Stimulated activated CD4-positive, alpha-beta T cell treated with anti-CD3 and anti-CD28 coated beads, Interleukin-4, amount 100 ng/mL, for 24 hours (primary cell): ENCODE measurements at places on chromosomes 7 and 10.
A peak's percentile ranks its signal among the peaks of the same experiment; 100 is the strongest.

DNA sequence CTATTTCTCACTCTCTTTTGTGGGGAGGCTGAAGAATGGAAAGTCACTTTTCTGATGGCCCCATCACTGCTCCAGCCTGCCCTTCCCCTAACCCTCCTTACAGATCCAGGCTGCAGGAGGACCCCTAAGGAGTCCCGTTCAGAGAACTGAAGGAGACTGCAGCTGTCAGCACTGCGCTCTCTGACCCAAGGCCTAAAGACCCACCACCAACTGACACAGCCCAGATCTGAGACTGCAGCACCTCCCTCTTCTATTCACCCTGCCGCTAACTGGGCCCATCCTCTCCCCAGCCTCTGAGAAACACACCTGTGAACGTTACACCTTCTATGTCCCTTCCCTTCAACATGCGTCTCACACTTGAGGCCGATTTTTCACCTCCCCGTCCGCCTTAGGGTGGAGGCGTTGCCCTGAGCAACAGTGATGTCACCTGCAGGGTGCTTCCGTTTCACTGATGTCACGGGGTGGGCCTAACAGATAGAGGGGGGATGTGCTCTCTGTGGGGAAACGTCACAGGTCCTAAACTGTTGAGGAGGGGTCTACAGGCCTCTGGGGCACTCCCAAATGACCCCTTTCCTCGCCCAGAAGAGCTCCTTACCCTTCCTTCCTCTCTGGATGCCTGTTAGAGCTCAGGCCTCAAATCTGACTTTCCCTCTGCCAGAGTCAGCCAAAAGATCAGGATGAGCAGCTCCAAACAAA lies 5.1 kb downstream of the ITPRIP start:
- DNase-seq, result peak; percentile 51

DNA sequence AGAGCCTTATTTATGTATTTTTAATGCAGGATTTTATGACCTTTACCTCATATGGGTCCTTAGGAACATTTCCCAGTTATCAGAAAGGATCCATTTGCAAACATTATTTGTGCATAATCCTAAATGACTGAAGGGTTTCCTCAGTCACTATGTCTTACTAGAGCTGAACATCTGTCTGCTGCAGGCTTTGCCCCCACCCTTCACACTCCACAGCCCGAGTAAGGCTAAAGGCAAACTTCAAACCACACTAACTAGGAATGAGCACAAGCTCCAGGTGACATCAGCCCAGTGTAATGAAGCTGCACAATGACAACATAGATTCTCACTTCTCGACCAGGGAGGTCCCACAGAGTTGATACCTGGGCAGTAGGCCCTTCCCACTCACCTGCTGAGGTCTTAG lies 491.3 kb upstream of the MKI67 start:
- DNase-seq, result no peak

- DNase-seq, result no peak
Observed at GRCh38 chr7:27929127-27929526, 189.2 kb downstream of the TAX1BP1 start.

- peak; percentile 18 for DNase-seq
Observed at GRCh38 chr7:7639421-7639820, 1.1 kb upstream of the UMAD1 start.

GRCh38 chr7:20441991-20442441 lies 111.3 kb downstream of the ITGB8 start:
- no peak for DNase-seq

GRCh38 chr7:143416565-143417149 lies 8.0 kb upstream of the EPHA1 start:
- DNase-seq, result no peak

DNA sequence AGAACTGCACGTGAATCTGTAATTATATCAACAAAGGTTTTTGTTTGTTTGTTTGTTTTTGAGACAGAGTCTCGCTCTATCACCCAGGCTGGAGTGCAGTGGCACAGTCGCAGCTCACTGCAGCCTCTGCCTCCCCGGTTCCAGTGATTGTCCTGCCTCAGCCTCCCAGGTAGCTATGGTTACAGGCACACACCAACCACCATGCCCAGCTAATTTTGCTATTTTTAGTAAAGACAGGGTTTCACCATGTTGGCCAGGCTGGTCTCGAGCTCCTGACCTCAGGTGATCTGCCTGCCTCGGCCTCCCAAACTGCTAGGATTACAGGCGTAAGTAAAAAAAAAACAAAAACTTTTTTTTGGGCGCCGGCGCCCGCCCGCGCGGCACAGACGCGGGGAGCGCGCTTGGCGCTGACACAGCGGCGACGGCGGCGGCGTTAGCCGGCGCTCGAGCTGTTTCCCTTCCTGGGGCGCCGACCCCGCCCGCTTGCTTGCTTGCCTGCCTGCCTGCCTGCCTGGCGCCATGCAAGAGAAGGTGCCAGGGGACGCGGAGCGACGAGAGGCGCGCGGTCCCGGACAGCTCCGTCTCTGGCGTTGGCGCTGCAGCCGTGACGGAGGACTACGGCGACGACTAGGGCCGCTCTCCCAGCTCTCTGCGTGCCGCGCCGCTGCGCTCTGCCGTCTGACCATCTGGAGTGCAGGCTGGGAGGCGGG lies 171.4 kb upstream of the NUPR2 start:
- DNase-seq, result no peak

DNA sequence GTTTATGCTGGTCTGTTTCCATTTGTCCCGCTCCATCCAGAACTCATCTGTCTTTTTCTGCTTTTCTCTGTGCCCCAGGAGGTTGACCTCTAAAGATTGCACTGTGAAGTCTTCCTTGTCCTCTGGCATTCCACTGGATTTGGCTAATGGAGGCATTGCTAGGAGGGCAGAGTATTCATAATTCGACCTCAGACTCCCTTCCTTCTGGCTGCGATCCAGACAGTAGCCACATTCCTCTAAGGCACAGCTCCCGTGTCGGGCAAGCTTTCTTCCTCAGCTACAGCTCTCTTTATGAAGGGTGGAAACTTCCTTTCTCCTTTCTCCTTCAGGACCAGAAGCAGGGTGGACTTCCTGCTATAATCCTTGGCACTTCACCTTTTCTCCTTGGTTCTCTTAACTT lies 175.9 kb downstream of the BAMBI start:
- DNase-seq, result no peak

DNA sequence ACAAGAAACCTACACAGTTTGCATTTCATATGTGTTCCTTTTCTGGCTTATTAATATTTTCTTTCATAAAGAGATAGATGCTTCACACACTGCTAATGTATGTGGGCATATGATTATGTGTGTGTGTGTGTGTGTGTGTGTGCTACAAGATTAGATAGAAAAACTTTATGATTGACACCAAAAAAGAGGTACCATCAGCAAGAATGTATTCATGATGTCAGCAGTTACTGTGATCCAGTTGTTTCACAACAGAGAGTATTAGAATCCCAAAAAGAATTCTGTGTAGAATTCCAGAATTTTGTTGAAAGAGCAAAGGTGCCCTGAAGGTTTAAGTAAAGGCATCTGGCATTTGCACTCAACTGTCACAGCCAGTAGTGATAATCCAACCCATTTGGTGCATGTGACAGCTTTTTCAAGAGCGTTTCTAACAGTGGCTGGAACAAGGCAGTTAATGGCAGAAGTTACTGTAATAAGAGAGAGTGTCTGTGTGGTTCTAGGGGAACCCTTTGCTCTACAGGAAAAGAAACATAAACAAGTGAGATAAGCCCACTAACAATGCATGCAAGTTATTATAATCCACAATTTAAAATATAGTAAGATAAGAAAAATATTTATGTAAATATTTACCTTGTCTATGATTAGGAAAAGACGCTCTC lies 16.6 kb downstream of the RELN start:
- DNase-seq, result no peak

GRCh38 chr7:1598286-1598685 lies 28.5 kb upstream of the PSMG3 start:
- DNase-seq, result no peak

DNA sequence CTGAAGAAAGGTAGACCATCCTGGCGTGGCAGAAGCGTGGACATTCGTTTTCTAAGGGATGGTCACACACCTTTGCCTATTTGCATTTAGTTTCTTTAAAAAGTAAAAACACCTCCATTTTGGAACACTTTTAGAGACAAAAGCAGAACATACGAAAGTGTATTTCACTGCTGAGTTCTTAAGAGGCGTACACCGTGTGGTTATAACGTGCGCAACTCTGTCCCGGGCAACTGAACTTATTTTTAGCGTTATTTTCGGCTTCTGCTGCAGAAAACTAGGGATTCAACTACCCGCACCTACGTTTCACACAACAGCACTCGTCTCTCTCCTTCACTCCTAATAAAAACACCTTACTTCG lies 557 bp upstream of the LSM8 start:
- no peak for DNase-seq

- no peak for DNase-seq
Observed at GRCh38 chr7:140676306-140676705, 3.6 kb downstream of the ADCK2 start.

GRCh38 chr10:29712108-29712507 lies 77.3 kb upstream of the SVIL start:
- no peak for DNase-seq
